ENCODE measurements at places on chromosomes 3 and 15. TPM values are rescaled to one million over a fixed set of nuclear protein-coding genes. Genes with fewer than 3 reads are reported as not detected.

CSTA gene
- total RNA-seq, result not detected

AGBL1 gene
- total RNA-seq, result not detected

GLDN gene
- total RNA-seq, result under 0.01 TPM

PLIN1 gene
- under 0.01 TPM for total RNA-seq

CCR9 gene
- not detected for total RNA-seq

COL6A5 gene
- total RNA-seq, result not detected

TMC3 gene
- total RNA-seq, result not detected

FHIT gene
- not detected for total RNA-seq

ARL14 gene
- 0.18 TPM for total RNA-seq

TLE3 gene
- 5.6 TPM for total RNA-seq

- no peak for DNase-seq
Measured at GRCh38 chr3:161640181-161640580, 143.6 kb downstream of the OTOL1 start.

DNA sequence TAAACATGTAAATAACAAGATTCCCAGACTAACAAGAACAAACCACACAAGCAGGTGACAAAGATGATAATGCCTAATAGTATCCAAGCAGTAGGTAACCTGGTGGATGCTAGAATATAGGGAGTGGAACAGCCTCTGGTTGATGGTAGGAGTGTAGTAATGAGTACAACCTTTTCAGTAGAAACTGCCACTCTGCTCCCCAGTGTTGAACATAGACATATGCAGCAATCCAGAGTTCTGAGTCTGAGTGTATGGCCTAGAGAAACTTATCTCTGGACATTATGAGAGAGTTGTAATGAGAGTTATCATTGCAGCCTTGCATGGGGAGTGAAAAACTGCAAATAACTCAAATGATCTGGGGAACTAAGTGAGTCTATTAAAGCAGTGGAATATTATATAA is 76.1 kb upstream of the ACAD9 start:
- no peak for DNase-seq

DNA sequence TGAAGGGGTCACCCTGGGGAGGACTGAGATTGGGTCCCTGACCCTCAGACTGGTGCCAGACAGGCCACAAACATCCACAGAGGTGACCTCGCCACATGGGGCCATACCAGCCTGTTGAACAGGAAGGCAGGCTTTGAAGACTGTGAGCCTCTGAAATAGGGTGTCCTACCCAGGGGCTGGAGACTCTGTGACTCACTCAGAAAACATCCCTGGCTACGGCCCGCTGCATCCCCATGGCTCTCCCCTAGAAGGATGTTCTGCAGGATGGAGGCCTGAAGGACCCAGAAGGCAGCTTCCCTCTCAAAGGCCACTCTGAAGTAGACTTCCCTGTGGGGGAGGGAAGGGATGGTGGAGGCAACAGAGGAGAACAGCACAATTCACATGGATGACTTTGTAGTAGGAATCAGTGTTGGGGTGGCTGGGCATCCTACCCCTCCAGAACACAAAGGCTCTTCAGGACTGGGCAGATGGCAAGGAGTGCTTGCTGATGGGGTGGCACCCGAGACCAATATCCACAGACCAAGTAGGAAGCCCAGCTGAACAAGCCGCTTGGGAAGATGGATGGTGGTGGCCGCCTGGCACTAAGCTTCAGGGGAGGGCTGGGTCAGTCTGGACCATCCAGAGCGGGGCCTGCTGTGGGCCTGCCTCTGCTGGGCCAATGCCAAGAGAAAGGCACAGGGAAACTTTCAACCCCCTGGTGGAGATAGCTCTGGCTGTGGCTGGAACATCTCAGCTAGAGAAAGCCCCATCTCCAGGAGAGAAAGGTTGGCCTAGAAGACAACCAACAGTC is 37.6 kb upstream of the DUSP7 start:
- DNase-seq, result peak; percentile 61

DNA sequence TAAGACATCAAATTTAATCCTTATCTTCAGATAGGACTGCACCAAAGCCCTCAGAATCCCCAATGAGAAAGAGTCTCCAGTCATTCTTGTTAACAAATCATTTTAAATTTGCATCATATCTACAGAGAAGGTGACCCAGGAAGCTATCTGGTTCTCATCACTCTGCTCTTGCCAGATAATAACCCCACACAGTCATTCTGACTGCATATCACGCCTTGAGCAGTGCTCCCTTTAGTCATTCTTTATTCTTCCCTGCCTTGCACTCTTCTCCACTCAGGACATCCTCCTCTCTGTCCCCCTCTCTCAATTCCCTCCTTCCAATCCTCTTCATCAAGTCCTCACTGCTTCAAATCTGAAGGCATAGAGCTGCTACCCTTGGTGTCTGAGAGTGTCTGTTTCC is 83.7 kb upstream of the COL6A6 start:
- no peak for DNase-seq

DNA sequence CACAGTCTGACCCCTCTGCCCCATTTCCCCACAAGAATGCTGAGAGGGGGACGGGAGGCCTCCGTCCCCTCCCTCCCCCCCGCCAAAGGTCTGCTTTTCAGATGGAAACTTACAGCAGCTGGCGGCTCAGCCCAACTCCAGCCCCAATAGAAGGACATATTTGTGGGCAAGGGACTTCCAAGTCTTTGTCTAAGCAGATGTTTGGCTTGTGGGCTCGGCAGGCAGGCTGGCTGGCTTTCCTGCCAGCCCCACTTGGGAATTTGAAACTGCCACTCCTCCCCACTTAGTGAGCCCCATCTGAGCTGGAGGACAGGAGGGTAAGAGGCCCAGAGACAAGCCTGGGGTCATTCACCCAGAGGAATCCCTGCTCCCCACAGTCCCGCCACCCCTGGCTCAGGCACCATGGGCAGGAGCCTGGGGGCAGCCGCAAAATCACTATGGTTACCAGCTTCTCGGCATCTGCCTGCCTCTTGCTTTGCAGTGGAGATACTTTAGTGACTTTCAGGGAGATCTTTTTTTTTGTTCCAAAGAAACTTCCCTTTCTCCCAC is 53.6 kb downstream of the LMCD1 start:
- peak; percentile 87 for DNase-seq

DNA sequence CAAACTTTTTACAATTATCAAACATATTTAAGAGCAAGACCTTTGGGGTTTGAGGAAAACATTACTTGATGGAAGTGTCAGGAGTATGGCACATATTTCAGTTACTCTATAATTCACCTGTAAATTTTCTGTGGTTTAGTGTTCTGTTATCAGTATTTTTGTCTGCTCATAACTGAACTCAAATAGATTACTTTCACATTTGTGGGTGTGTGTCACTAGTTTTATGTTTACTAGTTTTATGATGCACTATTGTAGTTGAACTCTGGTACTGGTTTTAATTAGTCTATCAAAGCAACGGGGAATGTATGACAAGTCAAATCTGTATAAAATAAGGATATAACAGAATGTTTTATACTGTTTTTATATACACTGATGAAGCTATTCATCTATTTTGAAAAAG is 27.2 kb downstream of the OXSM start:
- DNase-seq, result no peak

DNA sequence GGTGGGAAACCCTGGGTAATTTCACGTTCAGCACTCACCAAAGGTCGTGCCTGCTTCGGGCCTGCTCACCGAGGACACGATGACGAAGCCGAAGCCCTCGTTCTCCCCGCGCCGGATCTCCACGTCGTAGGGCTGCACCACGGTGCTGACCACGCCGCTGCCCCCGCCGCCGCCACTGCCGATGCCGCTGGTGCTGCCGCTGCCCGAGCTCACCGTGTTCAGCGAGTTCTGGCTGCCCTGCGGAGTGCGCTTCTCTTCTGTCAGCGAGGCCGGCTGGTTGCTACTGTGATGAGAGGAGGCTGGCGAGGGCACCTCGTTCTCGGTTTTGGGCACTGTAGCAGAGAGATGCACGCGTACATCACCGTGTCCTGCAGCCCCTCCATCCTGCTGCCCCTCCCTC is 659.5 kb downstream of the MAGI1 start:
- no peak for DNase-seq

GRCh38 chr3:67599821-67600220 is 54.6 kb downstream of the SUCLG2 start:
- DNase-seq, result no peak

DNA sequence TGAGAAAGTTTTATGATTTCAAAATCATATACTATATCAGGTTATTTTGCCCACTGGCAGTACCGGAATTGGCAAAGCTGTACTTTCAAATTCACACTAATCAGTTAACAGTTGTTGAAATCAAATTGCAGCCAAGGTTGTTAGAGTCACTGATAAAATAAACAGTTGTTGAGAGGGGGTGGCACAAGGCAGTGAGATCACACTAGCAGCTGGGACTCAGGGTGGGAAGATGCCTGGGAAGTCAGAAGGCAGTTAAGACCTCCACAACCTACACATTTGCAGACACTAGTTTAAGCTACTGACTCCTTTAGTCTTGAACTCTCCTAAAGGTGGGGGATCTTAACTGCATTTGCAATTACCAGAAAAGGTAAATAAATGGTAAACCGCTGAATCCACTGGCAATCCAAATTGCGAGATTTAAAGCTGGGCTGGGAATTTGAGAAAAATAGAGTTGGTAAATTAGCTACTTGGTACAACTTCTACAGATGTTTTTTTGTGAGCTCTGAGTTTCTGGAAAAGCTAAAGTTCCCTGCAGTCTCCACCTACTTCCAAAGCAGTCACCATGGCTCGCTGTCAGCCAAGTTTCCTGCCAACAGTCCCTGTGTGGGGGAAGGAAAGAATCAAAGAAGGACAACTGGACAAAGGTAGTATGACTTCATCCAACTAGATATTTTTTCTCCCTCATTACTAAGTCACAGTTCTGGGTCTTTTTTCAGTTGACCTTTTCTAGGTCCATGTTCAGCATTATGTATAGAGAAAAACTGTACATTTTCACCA is 105.7 kb downstream of the ZNF385D start:
- DNase-seq, result peak; percentile 59

- DNase-seq, result no peak
Measured at GRCh38 chr3:128336337-128337156, 130.1 kb downstream of the DNAJB8 start.

- peak; percentile 64 for DNase-seq
Measured at GRCh38 chr3:8856721-8857120, 87.3 kb upstream of the OXTR start.

DNA sequence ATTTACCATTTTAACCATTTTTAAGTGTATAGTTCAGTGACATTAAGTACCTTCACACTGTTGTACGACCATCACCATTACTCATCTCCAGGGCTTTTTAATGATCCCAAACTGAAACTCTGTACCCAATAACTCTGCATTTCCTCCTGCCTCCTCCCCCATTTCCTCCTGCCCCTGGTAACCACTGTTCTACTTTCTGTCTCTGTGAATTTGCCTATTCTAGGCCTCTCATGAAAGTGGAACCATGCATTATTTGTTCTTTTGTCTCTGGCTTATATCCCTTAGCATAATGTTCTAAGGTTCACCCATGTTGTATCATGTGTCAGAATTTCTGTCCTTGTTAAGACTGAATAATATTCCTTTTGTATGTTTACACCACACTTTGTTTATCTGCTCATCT is 154.2 kb downstream of the MECOM start:
- DNase-seq, result no peak

GRCh38 chr3:140501061-140501769 is 176.6 kb upstream of the TRIM42 start:
- no peak for DNase-seq

GRCh38 chr3:160478338-160478737 is 28.8 kb upstream of the TRIM59 start:
- DNase-seq, result peak; percentile 70

GRCh38 chr3:134179508-134179907 is 71.2 kb downstream of the RYK start:
- peak; percentile 7 for DNase-seq

- DNase-seq, result no peak
Measured at GRCh38 chr3:20246662-20247061, 60.7 kb upstream of the SGO1 start.

DNA sequence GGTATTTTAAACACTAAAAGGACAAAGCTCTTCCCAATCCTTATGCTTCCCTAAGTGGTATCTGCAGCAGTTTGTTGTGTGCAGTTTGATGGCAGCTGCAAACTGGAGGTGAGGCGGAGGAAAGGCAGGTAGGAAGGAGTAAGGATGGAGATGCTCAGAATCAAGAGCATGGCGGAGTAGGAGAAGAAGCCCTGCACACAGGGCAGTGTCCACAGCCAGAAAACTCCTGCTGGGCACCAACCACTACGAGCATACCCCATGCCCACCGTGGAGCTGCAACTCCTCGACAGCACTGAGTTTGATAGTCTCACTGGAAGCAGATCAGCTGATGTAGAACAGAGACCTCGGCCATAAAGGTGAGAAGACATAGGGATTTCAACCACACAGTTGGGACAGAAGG is 30.3 kb upstream of the ESYT3 start:
- no peak for DNase-seq

- DNase-seq, result no peak
Measured at GRCh38 chr15:40307421-40308211, at the start of gene PLCB2. PLCB2 (minus strand) TSS chr15:40307935; CDS start chr15:40307672, 263 bp downstream.

DNA sequence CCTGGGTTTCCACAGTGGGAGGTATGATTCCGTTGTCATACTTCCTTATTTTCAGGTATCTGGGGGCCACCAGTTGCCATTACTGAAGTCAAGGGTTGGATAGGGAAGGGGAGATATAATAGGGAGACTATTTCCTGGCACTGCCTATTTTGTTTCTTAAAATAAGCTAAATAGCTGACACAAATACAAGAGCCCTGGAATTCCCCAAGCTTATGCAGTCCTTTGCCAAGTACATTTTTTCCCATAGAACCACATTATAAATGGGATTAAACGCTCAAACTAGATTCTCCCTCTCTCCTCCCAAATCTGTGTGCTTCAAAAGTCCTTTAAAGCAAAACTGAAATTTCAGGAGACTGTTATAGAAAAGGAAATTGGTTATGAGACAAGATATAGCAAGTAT is 68.7 kb downstream of the AP4E1 start:
- peak; percentile 54 for DNase-seq

DNA sequence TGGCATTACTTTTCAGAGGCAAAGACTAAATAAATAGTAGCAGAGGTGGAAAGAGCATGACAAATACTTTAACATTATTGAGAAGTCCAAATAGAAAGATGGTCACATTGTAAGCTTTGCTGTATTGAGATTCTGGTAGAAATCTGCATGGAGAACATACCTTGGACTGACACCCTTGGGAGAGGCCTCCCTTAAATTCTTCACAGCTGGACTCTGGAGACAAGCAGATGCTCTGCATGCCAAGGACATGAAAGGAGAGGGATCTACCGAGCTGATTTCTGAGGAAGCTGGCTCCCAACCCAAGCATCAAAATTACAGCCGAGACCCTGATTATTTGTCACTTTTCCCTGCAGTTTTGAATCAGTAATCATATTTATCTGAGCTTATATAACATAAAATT is 212.5 kb upstream of the COL8A1 start:
- DNase-seq, result no peak

Data from IMR-90 (cell line).